ENCODE measurements at places on chromosomes 4 and X.

DNA sequence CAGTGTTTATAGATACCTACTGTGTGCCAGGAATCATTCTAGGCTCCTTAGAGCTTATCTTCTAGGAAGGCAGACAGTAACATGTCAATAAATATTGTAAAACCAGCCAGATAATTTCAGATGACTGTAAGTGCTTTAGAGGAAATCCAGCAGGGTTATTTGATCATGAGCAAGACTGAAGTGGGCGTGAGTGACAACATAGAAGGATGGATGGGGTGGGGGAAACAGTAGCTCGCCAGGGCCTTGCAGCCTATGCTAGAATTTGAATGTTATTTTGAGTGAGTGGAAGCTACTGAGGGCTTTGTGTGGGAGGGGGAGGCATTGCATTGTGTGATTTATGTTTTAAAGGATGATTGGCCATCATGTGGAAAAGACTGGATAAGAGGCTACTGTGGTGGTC is 6.7 kb downstream of the SRD5A3 start:
- no peak for DNase-seq

- no peak for DNase-seq
Measured at GRCh38 chr4:72974694-72975487, 94.6 kb downstream of the COX18 start.

GRCh38 chrX:107849747-107850421 is 24.2 kb downstream of the MID2 start:
- no peak for DNase-seq

- DNase-seq: no peak
Measured at GRCh38 chr4:156521631-156522030, 450.0 kb downstream of the PDGFC start.

DNA sequence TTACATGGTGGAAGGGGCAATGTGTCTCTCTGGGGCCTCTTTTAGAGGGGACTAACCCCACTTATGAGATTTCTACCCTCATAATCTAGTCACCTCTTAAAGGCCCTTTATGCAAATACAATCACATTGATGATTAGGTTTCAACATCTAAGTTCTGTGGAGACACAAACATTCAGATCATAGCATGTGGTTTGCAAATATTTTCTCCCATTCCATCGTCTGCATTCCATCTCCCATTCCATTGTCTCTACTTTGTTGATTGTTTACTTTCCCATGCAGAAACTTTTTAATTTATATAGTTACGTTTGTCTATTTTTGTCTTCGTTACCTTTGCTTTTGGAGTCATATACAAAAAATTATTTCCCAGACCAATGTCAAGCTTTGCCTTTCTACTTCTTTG is 927.5 kb upstream of the INTU start:
- no peak for DNase-seq

Data from activated CD8-positive, alpha-beta memory T cell treated with anti-CD3 and anti-CD28 coated beads, Interleukin-2, amount 50 U/mL, for 48 hours (primary cell).